ENCODE measurements at places on chromosomes 6 and 20.

GRCh38 chr6:43699564-43700186 is 12.1 kb upstream of the MRPS18A start:
- no peak for DNase-seq
- H3K27ac ChIP-seq, result peak overlapping the region; percentile 95
- H3K36me3 ChIP-seq, result no peaks in the 10 kb centered on the region

DNA sequence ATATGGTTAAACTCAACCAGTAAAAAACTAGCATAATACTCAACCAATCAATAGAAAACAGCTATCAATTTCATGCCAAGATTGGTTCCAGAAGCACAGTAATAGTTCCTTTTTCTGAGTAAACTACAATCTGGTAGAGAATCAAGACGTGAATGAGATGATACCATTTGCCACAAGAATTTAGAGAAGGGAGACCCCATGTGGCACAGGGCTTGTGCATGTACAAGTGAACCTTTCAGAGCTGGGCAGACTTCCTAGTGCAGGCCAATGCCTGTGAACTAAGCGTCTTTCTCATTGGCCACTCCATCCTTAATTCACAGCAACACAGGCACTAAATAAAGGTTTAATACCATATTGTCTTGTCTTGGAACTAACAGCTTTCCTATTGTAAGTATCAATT is 213.5 kb downstream of the RFPL4B start:
- H3K4me1 ChIP-seq, result peaks cover 15% of the 10 kb centered on the region
- no peak overlapping the region for H3K4me3 ChIP-seq
- no peak overlapping the region for H3K27ac ChIP-seq
- no peaks in the 10 kb centered on the region for H3K27me3 ChIP-seq
- H3K36me3 ChIP-seq, result no peaks in the 10 kb centered on the region

- no peak overlapping the region for H3K4me3 ChIP-seq
- no peaks in the 10 kb centered on the region for H3K4me1 ChIP-seq
- H3K36me3 ChIP-seq, result no peaks in the 10 kb centered on the region
- DNase-seq, result no peak
Measured at GRCh38 chr20:59749301-59749700, 145.0 kb downstream of the PHACTR3 start.

- no peaks in the 10 kb centered on the region for H3K36me3 ChIP-seq
- peak within 1 kb of the TSS; percentile 99 for H3K27ac ChIP-seq
- peaks cover 25% of the 10 kb centered on the region for H3K4me1 ChIP-seq
- H3K27me3 ChIP-seq, result peaks cover 7% of the 10 kb centered on the region
Measured at GRCh38 chr6:45377554-45378333, at the start of gene SUPT3H. TSS of gene SUPT3H (minus strand) at chr6:45377934.

DNA sequence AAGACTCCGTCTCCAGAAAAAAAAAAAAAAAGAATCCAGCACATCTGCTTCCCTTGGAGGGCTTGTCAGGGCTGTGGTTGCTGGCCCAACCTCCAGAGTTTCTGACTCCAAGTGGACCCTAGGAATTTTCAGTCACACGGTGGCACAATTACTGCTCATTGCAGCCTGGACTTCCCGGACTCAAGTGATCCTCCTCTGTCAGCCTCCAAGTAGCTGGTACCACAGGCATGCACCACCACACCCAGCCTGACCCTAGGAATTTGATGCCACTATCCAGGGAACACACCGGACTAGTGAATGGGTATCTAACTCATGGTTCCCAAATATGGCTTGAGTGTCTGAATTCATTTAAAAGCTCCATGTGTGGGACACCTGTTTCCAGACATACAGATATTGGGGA is 9.8 kb upstream of the MAPRE1 start:
- no peak overlapping the region for H3K27ac ChIP-seq
- DNase-seq, result no peak
- H3K36me3 ChIP-seq, result peaks cover 30% of the 10 kb centered on the region
- H3K4me1 ChIP-seq, result peaks cover 52% of the 10 kb centered on the region
